ENCODE measurements at places on chromosomes 3 and 15. TPM values are rescaled to one million over a fixed set of nuclear protein-coding genes. Genes with fewer than 3 reads are reported as not detected.

The CFAP20DC gene
- 4.5 TPM for total RNA-seq

The PLEKHO2 gene
- total RNA-seq, result 27.1 TPM

The ATP2B2 gene
- not detected for total RNA-seq

The CHP1 gene
- 173 TPM for total RNA-seq

The ACAD9 gene
- total RNA-seq, result 30.5 TPM

The SYNM gene
- total RNA-seq, result 1.6 TPM

The SLC2A2 gene
- not detected for total RNA-seq

The NRG4 gene
- not detected for total RNA-seq

The ZNF502 gene
- total RNA-seq, result 3.6 TPM

The GUCA1C gene
- total RNA-seq, result not detected

The POLQ gene
- 0.36 TPM for total RNA-seq

The GABRR3 gene
- not detected for total RNA-seq

Data from cardiac atrium fibroblast (primary cell).